Posterior vena cava (tissue), 2 donors: ENCODE measurements at places on chromosomes 5 and 9.

GRCh38 chr5:1402611-1403255 is 42.5 kb downstream of the SLC6A3 start:
- DNase-seq, result peak; percentile 56

DNA sequence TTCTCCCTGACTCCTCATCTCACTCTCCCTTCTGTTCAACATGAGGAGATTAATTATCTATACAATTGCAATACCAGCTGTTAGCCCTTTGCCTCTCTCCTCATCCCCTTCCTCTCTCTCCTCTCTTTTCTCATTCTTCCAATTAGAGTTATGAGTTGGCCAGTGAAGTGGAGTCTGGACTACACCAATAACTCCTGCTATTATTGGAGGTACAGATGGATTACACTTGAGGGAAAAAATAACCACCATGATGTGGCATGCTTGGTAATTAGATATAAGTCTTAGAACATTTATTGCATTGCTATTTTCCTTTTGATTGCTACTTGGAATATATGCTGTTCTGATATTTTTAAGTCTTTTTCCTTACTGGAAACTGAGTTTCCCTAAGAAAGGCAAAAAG is 159.2 kb downstream of the FRMD3 start:
- DNase-seq, result no peak

- no peak for DNase-seq
Measured at GRCh38 chr5:54514841-54515432, 2.6 kb upstream of the SNX18 start.

- DNase-seq, result peak; percentile 60
Measured at GRCh38 chr5:85168474-85168873, 783.8 kb upstream of the EDIL3 start.
